ENCODE measurements at places on chromosomes 16 and 17. TPM values are rescaled to one million over a fixed set of nuclear protein-coding genes. Genes with fewer than 3 reads are reported as not detected.

DNA sequence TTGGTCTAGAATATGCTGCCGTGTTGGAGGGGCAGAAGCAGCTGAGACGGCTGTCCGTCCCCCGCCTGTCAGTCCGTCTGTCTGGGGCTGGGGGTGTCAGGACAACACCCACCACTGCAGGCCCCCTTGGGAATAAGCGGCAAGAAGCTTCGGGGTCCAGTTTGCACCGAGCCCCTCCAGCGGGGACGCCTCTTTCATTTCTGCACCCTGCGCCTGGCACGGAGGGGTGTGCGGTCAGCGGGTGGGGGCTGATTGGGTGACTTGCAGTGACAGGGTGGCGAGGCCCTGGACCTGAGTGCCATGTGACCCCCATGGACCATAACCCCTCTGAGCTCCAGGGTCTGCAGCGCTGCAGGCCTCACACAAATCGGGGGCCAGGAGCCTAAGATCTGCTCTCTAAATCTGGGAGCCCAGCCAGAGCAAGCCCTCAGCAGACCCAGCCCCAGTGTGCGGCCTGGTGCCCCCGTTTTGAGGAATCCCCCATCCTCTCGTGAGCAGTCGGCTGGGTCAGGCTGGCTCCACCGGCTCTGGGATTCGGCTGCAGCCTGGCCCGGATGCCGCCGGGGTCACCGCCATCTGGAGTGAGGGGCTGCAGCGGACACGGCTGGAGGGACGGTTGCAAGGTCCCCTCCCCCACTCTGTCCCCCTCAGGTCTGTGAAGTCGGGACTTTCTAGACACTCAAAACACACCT, 8.3 kb downstream of the CBFA2T3 start:
- no peak for DNase-seq

Gene SKAP1
- total RNA-seq: 4.9 TPM

DNA sequence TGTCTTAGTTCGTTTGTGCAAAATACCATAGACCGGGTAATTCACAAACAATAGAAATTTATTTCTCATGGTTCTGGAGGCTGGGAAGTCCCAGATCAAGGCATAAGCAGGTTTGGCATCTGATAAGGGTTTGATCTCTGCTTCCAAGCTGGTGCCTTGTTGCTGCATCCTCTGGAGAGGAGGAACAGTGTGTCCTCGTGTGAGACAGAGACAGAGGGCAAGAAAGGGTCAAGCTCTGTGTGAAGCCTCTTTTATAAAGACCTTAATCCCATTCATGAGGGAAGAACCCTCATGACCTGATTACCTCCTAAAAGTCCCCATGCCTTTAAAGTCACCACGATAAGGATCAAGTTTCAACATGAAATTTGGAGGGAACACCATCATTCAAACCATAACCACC, 55.8 kb upstream of the TANC2 start:
- no peak for DNase-seq

DNA sequence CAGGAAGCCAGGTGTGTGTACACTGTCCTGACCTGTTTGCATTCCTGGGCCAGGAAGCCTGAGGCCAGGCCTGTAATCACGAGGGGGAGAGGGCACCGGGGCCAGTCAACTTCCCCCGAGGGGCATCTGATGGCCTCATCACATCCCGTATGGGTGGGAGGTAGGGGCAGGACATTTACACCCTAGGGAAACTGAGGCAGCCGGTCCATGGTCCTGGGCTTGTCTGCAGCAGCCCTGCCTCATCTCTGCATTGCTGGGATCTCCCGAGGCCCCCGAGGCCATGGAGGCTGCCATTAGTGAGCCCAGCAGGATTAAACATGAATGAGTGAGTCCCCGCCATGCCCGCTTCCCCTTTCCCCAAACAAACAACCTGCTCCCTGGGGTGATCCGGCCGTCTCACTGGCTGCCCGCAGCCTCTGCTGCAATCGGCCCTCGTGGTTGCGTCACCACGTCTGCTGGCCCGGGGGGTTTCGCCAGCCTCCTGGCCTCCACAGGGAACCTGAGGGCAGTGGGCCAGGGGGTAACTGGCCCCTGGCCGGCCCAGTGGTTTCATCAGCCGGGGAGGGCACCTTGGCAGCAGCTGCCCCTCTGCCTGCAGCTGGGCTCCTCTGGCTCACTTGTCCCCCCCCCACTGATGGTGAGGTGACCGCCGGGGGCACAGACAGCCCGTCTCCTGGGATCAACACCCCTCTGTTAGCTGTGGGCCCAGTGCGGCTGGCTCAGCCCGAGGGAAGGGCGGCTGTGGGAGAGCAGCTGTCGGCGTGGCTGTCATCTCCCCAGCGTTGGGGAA, 88.3 kb upstream of the GSE1 start:
- DNase-seq: no peak

- no peak for DNase-seq
Observed at GRCh38 chr17:68288375-68288774, 2.6 kb downstream of the SLC16A6 start.

GRCh38 chr16:894841-895240, 75.9 kb downstream of the LMF1 start:
- no peak for DNase-seq

DNA sequence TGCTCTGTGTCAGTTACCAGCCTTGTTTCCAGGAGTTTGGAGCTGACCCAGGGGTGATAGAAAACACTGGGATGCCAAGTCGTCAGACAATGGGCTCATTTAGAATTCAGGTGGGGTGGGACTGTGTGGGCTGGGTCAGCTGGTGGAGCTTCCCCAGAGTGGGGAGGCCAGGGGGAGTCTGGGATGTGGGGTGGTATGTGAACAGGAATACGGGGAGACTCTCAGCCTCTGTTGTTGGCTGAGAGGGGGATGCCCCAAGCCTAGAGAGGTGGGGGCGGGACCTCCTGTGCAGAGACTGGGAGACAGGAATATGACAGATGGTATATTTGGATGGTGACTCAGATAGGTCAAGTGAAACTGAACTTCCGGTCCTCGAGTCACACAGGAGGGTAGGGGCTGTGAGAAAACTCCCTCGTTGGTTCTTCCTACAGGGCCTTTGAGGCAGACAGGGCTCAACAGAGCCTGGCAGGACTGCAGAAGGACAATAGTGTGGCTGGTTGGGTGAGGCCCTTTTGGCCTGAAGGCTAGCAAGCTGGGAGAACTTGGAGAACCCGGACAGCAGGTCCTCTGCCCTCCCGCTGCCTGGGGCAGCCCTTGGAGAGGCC, 23.7 kb downstream of the CDH1 start:
- DNase-seq: peak; percentile 41

DNA sequence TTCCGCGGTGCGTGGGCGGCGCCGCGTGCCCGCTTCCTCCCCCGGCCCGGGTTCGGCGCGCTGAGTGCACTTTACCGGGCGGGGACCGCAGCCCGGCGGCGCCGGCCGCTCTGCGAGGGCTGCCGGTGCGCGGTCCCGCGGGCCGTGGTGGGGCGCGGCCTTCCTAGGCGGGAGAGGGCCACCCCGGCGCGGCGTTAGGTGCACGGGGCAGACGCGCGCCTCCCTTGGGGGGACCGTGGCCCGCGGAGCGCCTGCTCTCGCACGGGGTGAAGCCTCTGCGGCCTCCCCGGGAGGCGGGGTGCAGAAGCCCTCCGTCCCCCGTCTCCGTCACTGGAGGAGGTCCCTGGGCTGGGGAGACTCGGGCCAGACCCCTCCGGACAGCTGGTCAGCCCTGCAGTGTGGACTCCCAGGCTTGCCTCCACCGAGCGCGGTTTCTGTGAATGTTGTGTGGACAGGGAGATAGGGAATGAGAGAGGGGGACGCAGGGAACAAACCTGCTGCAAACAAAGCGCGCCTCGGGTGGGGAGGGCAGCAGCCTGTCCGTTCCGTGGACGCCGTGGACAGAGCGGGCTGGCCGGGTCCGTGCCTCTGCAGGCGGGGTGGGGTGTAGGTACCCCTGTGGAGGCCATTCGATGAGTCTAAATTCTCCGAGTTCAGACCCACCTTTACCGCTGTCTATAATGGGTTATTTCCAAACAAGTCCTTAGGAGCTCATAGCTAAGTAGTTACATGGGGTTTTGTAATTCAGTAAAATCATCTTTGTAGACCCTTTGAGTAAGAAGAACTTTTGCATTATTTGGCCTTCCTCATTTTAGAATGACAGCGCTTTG, 721 bp downstream of the TBCD start:
- DNase-seq: peak; percentile 39

Gene AHSP
- not detected for total RNA-seq

DNA sequence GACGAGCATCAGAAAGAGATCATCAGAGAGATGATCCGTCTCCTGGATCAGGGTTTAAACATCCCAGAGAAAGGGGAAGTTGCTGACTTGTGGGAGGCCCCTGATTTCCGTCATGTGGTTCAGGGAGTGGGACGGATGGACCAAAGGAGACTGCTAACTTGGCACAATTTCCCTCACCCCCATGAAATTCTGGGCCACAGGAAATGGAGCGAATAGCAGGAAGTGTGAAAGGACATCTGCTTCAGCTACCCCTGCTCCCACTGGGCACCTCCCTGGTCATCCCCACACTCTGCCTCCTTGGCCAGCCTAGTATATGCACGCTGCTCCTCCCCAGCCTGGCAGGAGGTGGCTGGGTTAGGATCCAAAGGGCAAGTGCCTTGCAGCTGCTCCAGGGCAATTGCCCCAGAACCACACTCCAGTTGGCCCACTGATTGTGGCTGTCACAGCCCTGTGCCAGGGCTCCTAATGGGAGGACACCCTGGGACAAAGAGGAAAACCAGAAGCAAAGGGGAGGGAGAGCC, 1.3 kb downstream of the ARRB2 start:
- DNase-seq: peak; percentile 76

- peak; percentile 73 for DNase-seq
Observed at GRCh38 chr16:57341441-57342303, 16.9 kb upstream of the CCL22 start.

Gene ARMC5
- 9.2 TPM for total RNA-seq

Gene CDK3
- not detected for total RNA-seq

- DNase-seq: no peak
Observed at GRCh38 chr17:43741636-43742035, 17.0 kb downstream of the SOST start.

GRCh38 chr17:67164302-67164701, 80.7 kb downstream of the HELZ start:
- DNase-seq: no peak

- DNase-seq: no peak
Observed at GRCh38 chr17:50316016-50316587, 29.8 kb upstream of the XYLT2 start.

Gene ATP5PD
- 144 TPM for total RNA-seq

- DNase-seq: peak; percentile 78
Observed at GRCh38 chr17:75878174-75878998, at the start of gene TRIM47. Gene TRIM47 (minus strand): TSS chr17:75878581. CDS start chr17:75878548, 33 bp downstream.

Gene NOL3
- total RNA-seq: 65.9 TPM

Gene MYOCD
- 15.9 TPM for total RNA-seq

GRCh38 chr17:40794466-40794865, 5.3 kb downstream of the KRT28 start:
- DNase-seq: no peak

- DNase-seq: no peak
Observed at GRCh38 chr17:17079761-17080160, 37.5 kb downstream of the MPRIP start.

Gene AANAT
- not detected for total RNA-seq

DNA sequence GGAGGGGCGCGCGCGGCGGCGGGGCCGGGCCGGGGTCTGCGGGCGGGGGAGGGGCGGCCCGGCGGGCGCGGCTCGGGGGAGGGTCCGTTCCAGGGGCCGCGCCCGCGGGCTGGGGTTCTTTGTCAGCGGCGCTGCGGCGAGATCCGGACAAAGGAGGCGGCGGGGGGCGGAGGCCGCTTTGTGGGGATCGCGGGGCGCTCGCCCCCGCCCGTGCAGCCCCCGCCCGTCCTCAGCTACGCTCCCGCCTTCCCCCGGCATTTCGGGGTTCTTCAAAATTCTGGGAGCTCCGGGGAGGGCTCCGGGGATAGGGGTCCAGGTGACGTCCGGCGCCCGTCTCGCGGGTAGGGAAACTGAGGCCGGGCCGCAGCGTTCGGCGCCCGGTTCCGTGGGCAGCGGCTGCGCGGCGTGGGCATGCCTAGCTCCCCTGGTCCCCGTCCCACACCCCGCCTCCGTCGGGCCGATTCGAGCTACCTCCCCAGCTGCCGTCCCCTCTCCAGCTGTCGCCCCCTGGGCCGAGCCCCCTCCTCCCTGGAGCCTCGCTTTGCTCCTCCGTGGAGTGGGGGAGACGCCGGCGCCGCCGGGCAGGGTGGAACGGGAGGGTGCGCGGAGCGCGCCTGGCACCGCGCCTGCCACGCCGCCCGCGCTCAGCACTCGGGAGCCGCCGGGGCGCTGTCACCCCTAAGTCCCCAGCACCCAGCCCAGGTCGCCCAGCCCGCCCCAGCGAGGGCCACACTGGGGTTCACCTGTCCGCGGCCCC, 546 bp downstream of the SNN start:
- no peak for DNase-seq

Gene OTOA
- total RNA-seq: not detected

DNA sequence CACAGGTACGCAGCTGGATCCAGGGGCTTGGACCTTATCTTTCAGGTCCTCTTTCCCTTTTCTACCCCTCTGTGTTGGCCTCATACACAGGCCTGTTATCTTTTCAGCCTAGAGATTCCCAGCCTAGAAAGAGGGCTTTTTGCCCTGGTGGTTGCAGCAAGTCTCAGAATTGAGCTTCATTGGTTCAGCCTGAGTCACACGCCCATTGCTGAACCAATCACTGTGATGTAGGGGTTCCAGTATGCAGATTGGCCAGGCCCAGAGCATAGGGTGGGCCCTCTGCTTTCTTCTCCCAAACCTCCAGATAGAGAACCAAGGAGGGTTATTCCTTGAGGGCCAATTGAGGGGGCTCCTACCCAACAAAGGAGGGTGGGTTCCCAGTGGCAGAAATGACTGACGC, 32.8 kb downstream of the GPT2 start:
- DNase-seq: no peak

GRCh38 chr16:27689711-27690110, 139.8 kb downstream of the KATNIP start:
- no peak for DNase-seq
